ENCODE measurements at places on chromosomes 5 and 9.

GRCh38 chr9:9750719-9751118 lies 862.1 kb downstream of the PTPRD start:
- DNase-seq, result no peak

DNA sequence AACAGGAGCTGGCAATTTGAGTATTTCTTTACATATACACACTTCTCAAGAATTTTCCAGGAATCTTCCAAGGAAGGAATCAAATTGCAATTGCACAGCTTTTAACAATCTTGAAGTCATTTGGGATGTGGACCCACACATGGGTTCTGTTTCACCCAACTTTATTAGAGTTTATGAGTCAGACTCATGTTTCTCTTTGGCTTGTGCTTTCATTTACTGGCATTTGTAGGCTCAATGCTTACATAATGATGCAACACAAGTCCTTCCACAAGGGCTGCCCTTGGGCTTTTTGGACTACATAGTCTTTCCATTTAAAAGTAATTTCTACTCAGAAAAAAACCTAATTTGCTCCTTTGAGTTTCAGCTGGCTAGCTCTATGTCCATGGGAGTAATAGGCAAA lies 4.6 kb upstream of the CDC37L1 start:
- DNase-seq, result no peak

GRCh38 chr5:129223178-129223577 lies 128.6 kb downstream of the ISOC1 start:
- no peak for DNase-seq

DNA sequence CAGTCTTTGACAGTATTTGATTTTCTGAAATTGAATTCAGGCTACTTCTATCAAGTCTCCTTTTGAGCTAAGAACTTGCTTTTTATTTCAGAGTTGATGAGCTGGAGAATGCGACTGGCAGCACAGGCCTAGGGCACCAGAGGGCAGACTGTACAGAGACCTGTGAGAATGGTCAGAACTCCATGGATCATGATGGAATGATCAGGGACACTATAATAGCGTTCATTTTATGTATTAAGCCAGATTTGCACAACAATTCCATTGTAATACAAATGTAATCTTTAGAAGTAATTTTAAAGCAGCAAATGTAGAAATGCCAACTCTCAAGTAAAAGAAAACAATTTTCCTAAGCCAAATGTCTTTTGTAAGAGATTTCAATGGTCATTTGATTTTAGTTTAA lies 902.4 kb downstream of the NR2F1-AS1 start:
- no peak for DNase-seq

DNA sequence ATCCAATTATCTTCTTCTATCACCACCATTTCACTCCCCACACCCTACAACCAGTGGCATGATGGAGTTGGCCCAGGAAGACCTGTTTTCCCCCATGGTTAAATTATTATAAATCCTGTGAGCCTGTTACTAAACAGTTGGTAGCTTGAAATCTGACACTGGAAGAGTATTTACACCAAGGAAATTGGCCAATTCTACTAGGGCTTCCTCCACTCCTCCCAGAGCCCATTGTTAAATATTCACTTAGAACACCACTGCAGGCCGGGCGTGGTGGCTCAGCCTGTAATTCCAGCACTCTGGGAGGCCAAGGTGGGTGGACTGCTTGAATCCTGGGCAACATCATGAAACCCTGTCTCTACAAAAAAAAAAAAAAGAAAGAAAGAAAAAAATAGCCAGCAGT lies 32.4 kb upstream of the CKS2 start:
- DNase-seq, result no peak

DNA sequence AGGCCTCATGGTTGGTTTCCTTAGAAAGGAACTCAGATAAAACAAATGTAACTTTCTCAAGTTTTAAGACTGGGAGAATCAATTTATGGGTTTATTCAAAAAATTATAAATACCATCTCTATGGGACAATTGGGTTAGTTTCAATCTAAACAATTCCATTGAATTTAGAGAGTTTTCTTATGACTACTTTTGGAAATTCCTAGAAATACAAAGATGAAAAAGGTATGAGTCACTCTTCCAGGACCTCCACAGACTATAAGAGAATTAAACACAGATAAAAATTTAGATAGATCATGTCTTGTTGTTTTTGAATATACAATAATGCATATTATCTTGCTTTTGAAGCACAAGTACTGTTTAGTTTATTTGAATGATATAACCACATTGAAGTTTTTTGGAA lies 188.7 kb downstream of the CHSY3 start:
- no peak for DNase-seq

DNA sequence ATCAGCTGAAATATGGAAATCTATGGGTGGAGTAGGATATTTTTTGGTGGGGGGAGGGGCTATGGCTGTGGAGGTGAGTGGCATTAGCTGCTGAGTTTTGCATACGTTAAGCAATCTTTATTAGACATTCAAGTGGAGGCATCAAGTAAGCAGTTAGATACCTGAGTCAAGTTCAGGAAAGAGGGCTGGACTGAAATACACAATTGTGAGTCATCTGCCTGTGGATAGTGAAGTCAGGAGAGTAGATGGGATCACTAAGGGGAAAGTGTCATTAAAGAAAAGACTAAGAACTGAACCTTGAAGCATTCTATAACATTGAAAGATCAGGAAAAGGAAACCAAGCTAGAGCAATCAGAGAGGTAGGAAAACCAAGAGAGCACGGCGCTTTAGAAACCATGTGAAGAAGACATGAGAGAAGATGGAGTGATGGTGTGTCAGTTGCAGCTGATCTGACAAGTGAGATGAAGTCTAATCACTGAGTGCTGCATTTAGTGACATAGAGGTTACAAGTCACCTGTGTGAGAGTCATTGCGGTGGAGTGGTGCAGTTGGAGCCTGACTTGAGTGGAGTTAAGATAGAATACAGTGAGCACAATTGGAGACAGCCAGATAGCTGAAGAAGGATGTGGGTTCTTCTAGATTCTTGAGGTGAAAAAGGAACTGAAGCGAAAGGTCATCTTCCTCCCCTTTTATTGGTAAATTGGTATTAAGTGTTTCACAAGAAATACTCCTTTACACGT lies 88.7 kb downstream of the PIP5K1B start:
- no peak for DNase-seq
